ENCODE measurements at places on chromosomes 4 and X.

GRCh38 chr4:16334601-16335000 lies 108.3 kb upstream of the TAPT1 start:
- no peak for DNase-seq

GRCh38 chr4:148442832-148443511 lies 758 bp upstream of the NR3C2 start:
- peak; percentile 28 for DNase-seq

GRCh38 chr4:32985256-32985655 lies 2265.1 kb downstream of the PCDH7 start:
- peak; percentile 69 for DNase-seq

DNA sequence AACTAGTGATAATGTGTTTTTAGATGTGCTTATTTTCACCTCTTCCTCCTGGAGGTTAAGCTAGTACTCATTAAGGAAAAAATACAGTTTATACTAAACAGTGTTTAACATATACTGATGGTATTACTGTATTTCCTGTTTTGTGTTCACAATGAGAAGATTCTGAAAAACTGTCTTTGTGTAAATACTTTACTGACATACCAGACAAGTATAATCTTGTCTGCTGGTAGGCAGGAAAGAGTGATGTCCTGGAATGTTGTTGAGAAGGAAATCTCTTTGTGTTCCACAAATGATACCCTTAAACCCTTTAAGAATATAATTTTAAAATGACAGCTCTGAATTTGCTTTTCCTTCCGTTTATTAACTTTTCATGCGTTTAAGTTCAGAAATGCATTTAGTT lies 205.5 kb upstream of the NUDT6 start:
- DNase-seq: no peak

DNA sequence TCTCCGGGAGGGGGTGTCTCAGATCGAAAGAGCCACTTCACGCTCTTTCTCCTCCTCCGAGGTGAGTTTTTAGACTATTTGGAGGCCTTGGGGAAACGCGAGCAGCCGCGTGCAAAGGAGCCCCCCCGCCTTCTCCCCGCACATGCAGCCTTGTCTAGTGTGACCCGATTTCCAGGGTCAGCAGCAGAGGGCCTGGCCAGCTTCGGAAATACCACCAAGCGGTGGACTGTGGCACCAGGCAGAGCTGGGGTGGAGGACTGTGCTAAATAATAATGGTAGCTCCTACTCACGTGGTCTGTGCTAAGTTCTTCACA lies 79.3 kb upstream of the BCOR start:
- no peak for DNase-seq

GRCh38 chr4:1872870-1873269 lies 1.7 kb downstream of the NSD2 start:
- peak; percentile 52 for DNase-seq

DNA sequence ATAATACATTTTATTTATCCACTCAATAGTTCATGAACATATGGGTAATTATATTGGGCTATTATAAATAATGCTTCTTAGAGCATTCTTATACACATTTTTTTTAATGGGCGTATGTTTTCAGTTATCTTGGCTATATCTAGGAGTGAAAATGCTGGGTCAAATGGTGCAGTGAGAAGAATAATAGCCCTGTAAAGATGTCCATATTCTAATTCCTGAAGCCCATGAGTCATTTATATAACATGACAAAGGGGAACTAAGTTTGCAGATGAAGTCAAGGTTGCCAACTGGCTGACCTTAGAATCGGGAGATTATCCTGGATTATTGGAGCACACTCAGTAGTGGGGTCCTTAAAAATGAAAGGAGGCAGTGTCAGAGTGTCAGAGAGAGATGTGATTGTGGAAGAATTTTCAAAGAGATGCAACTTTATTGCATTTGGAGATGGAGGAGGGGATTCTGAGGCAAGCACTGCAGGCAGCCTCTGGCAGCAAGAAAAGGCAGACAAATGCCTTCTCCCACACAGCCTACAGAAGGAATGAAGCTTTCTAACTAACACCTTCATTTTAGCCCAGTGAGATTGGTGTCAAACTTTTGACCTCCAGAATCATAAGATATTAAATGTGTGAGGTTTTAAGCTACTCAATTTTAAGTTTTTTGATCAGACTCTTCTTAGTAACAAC lies 106.1 kb upstream of the HS3ST1 start:
- no peak for DNase-seq

- DNase-seq: no peak
Measured at GRCh38 chr4:182400081-182400480, 156.9 kb downstream of the TENM3 start.

DNA sequence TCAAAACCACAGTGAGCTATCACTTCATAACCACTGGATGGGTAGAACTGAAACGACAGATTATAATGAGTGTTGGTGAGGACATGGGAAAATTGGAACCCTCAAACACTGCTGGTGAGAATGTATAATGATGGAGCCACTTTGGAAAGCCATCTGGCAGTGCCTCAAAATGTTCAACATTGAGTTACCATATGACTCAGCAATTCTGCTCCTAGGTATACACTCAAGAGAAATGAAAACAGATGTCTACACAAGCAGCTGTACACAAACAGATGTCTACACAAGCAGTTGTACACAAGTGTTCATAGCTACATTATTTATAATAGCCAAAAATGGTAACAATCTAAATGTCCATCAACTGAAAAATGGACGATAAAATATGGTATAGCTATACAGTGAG lies 143.9 kb downstream of the PDGFRA start:
- no peak for DNase-seq

GRCh38 chrX:31114858-31115257 lies 43.0 kb upstream of the FTHL17 start:
- DNase-seq: no peak

Data from adipocyte (in vitro differentiated cells).